ENCODE measurements at places on chromosomes 12 and 14. TPM values are rescaled to one million over a fixed set of nuclear protein-coding genes. Genes with fewer than 3 reads are reported as not detected.

MGP gene
- total RNA-seq, result 10.9 TPM

C12orf76 gene
- 8.9 TPM for total RNA-seq

CLEC1B gene
- total RNA-seq, result not detected

ANKS1B gene
- not detected for total RNA-seq

RTN1 gene
- 0.34 TPM for total RNA-seq

FAIM2 gene
- total RNA-seq, result 1.3 TPM

SCFD1 gene
- 48.6 TPM for total RNA-seq

GDF11 gene
- total RNA-seq, result 13.4 TPM

ALDH1L2 gene
- total RNA-seq, result 18.5 TPM

CLEC4A gene
- not detected for total RNA-seq

TAS2R9 gene
- total RNA-seq, result not detected

LBHD2 gene
- not detected for total RNA-seq

EID3 gene
- 11.1 TPM for total RNA-seq

FAM181A gene
- total RNA-seq, result not detected

ACTR6 gene
- 27.2 TPM for total RNA-seq

FAM186B gene
- 1.2 TPM for total RNA-seq

KRT77 gene
- not detected for total RNA-seq

PMCH gene
- not detected for total RNA-seq

SINHCAF gene
- total RNA-seq, result 112 TPM

SLC22A17 gene
- total RNA-seq, result 0.64 TPM

OTUB2 gene
- total RNA-seq, result 1.4 TPM

SYCP3 gene
- 0.08 TPM for total RNA-seq

ARG2 gene
- 9.1 TPM for total RNA-seq

CFL2 gene
- 47.7 TPM for total RNA-seq

DAAM1 gene
- total RNA-seq, result 3.1 TPM

TRHDE gene
- total RNA-seq, result 16.2 TPM

MIPOL1 gene
- total RNA-seq, result 11.9 TPM

LRRC10 gene
- total RNA-seq, result not detected

TMCC3 gene
- 3.5 TPM for total RNA-seq

ATP23 gene
- total RNA-seq, result 8.8 TPM

LRP1 gene
- total RNA-seq, result 21.0 TPM

RASSF9 gene
- not detected for total RNA-seq

CPNE6 gene
- total RNA-seq, result not detected

LMO3 gene
- 2.0 TPM for total RNA-seq

ADGRD1 gene
- 0.04 TPM for total RNA-seq

SIX1 gene
- 7.7 TPM for total RNA-seq

KRT3 gene
- not detected for total RNA-seq

BCL2L14 gene
- not detected for total RNA-seq

GPR137C gene
- total RNA-seq, result not detected

TAS2R7 gene
- total RNA-seq, result not detected

HVCN1 gene
- 0.11 TPM for total RNA-seq

ZFYVE1 gene
- 3.9 TPM for total RNA-seq

VWF gene
- 0.15 TPM for total RNA-seq

VRTN gene
- total RNA-seq, result not detected

TEX52 gene
- not detected for total RNA-seq

NDRG2 gene
- 3.4 TPM for total RNA-seq

TSPAN11 gene
- total RNA-seq, result 2.4 TPM

TRIM9 gene
- 6.0 TPM for total RNA-seq

SMOC1 gene
- total RNA-seq, result 18.4 TPM

RESF1 gene
- 18.1 TPM for total RNA-seq

TMEM229B gene
- 7.1 TPM for total RNA-seq

PPP1R3E gene
- total RNA-seq, result 1.9 TPM

KCNMB4 gene
- 0.53 TPM for total RNA-seq

LACRT gene
- not detected for total RNA-seq
